Inflammatory macrophage treated with lipopolysaccharide for 4 hours (primary cell): ENCODE measurements at places on chromosomes 7 and 10.
A peak's percentile ranks its signal among the peaks of the same experiment; 100 is the strongest.

- DNase-seq: no peak
Observed at GRCh38 chr7:157152391-157152937, 13.7 kb downstream of the UBE3C start.

GRCh38 chr10:19168584-19168983, 120.0 kb downstream of the MALRD1 start:
- DNase-seq: no peak

GRCh38 chr10:129771024-129771423, 193.1 kb downstream of the EBF3 start:
- DNase-seq: no peak

DNA sequence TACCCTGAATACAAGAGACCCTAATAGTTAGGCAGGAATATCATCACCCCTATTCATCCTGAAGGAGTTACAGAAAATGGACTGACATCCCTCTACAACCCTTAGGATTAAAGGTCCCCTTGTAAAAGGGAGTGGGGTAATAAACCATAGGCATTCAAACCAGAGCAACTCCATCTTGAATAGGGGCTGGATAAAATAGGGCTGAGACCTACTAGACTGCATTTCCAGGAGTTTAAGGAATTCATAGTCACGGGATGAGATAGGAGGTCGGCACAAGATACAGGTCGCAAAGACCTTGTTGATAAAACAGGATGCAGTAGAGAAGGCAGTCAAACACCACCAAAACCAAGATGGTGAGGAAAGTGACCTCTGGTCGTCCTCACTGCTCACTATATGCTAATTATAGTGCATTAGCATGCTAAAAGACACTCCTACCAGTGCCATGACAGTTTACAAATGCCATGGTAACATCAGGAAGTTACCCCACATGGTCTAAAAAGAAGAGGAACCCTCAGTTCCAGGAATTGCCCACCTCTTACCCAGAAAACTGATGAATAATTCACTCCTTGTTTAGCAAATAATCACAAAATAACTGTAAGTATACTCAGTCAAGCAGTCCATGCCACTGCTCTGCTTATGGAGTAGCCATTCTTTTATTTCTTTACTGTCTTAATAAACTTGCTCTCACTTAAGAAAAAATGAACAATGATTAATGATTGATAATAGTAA, 37.2 kb downstream of the CUBN start:
- DNase-seq: peak; percentile 80

- no peak for DNase-seq
Observed at GRCh38 chr10:132104062-132104461, 38.3 kb downstream of the JAKMIP3 start.

GRCh38 chr7:130380861-130381455, 664 bp downstream of the CPA1 start:
- no peak for DNase-seq

- no peak for DNase-seq
Observed at GRCh38 chr10:8052341-8052955, 2.0 kb upstream of the GATA3 start.

DNA sequence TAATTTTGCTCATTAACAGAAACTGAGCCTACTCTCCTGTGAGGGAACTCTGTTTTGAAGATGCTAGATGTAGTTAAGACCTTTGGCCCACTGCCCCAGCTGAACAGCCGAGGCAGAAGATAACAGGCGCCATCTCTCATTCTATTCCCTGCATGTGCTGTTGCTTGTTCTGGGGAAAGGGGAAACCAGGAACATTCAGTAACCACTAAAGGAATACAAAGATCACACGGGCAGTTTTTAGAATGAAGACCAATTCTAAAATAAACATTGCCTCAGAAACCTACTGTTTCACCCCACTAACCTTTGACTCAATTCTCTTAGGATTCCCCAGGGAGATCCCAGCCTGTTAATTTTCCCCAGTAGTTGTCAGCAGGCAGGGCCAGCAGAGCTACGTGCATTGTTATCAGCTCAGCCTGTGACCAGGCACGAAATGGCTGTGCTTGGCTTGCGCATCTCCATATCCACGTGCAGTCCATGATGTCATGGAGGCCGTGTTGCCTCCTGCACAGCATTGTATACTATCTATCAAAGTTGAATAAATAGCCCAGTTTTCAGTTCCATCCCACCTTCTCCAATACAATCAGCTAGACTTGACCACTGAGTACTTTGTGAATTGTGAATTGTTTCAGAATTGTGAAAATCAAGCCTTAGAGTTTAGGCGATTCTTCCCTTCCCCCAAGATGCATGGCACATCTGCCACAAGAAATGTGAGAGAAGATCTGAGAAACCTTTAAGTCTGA, 36.0 kb downstream of the ANK3 start:
- no peak for DNase-seq

DNA sequence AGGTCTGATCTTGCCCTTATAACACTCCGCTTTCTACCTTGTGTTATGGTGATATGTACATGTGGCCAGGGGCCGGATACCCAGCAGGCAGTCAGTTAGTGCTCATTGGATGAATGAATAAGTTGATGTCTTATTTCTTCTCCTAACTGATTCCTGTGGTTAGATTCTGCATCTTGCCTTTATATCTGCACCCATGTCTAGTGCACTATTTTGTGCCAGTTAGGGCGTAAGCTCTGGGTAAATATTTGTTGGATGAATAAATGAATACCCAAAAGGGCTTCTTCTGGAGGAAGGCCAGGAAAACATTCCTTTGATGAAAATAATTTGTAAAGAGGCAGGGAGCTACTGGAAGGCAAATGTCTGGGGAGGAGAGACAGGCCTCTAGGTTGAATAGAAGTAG, 148.2 kb downstream of the CHN2 start:
- DNase-seq: no peak

- DNase-seq: no peak
Observed at GRCh38 chr7:4185721-4186512, 496.2 kb upstream of the FOXK1 start.

- DNase-seq: no peak
Observed at GRCh38 chr7:28533267-28533666, 120.9 kb downstream of the CREB5 start.

DNA sequence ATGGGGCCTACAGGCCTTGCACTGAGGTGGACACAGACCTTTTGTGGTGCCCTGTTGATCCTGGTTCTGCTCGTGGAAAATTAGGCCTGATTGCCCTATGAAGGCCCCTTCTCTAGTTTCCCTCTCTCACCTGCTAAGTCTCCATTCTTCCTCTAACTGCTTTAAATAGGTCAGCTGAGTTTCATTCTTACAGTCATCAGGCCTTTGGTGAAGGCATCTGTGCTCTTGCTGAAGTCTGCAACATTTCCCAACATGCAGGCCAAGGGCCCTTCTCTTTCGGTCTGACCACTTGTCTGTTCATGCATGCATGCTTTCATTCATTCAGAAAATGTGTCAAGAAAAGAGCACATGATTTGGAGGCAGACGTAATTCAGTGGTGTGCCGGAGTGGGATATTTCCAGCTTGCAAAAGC, 244.0 kb downstream of the BUB3 start:
- peak; percentile 2 for DNase-seq

- DNase-seq: no peak
Observed at GRCh38 chr10:27746397-27747095, 927 bp upstream of the MKX start.
